Activated CD4-positive, alpha-beta T cell treated with anti-CD3 and anti-CD28 coated beads, Interleukin-2, amount 50 U/mL, for 24 hours (primary cell): ENCODE measurements at places on chromosomes 11 and 22.

- DNase-seq = no peak
These were observed 22.4 kb upstream of the LRRC10B start for GRCh38 chr11:61486011-61486620.

GRCh38 chr11:43576803-43577521, 103.6 kb upstream of the HSD17B12 start:
- DNase-seq = no peak

DNA sequence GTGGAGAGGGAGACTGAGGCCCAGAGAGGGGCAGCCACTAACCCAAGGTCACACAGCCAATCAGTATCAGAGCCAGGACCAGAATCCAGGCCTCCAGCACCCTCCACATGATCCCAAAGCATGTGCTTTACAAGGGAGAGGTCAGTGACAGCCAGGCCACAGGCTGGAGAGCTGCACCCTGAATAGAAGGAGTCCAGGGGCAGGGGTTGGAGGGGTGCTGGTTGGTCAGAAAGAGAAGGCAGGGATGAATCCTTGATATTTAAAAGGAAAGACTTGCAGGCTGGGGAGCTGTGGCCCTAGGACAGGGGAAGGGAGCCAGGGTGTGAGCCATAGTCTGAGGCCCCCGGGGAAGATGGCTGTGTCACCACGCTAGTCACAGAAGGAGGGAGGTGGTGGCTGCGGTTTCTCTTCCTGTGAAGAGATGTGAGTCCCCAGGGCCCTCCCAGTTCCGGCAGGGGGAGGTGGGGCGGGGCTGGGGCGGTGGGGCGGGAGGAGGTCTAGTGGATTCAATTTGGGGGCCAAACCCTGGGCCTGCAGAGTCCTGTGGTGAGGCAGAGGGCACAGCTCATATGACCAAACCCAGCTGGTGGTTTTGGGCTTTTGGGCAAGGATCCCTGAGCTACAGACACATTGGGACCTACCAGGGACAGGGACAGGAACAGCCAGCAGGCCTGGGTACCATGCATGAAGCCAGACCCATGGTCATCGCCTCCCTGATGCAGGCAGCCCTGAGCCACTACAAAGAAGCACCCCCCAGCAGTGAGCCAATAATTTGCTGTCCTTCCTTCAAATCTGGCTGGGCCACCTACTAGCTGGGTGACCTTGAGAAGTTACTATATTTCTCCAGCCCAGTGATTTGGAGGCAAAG, 14.0 kb downstream of the RAC2 start:
- DNase-seq = peak; percentile 75

GRCh38 chr22:26481694-26482093, 1.9 kb downstream of the HPS4 start:
- DNase-seq = no peak

- DNase-seq = peak; percentile 77
These were observed 18.5 kb upstream of the CBX7 start for GRCh38 chr22:39170825-39171622.

GRCh38 chr11:130454491-130455252, 6.2 kb downstream of the ADAMTS15 start:
- DNase-seq = no peak

DNA sequence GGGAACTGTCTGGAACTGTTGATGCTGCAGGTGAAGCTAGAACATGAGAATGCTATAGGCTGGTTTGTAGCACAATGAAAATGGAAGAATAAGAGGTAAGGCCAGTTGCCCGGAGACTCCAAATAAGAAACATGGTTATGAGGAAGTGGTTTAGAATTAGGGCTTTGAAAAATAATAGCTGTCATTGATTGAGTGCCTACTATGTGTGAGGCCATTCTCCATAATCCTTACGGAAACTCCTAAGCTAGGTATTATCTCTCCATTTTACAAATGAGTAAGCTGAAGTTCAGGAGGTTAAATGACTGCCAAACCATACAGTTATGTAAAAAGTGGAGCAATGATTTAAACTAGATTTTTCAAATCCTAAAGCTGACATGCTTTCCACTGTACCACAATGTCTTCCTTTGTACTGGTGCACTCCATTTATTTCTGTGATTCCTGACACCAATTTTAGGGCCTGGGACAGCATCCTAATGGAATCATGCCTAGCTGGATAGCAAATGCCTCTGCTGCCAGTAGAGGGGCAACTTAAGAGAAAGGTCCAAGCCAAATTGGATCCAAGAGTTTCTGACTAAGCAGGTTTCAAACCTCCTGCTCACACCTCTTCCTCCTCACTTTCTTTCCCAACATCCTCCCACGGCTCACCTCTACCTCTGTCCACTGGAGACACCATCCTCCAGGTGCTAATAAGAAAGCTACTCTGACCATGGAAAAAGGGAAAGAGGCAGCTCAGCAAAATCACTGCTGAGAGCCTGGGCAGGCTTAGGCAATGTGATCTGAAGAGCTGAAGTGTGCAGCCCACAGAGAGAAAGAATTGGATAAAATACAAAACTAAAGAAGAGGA, 46.9 kb upstream of the PICALM start:
- no peak for DNase-seq

GRCh38 chr11:36292311-36292722, 3.1 kb upstream of the COMMD9 start:
- DNase-seq = no peak

- DNase-seq = no peak
These were observed 52.9 kb downstream of the GAB4 start for GRCh38 chr22:16955081-16955480.

- no peak for DNase-seq
These were observed 53.4 kb downstream of the ARHGAP42 start for GRCh38 chr11:100740440-100740839.

GRCh38 chr11:33694346-33695050, 6.1 kb downstream of the C11orf91 start:
- DNase-seq = no peak

DNA sequence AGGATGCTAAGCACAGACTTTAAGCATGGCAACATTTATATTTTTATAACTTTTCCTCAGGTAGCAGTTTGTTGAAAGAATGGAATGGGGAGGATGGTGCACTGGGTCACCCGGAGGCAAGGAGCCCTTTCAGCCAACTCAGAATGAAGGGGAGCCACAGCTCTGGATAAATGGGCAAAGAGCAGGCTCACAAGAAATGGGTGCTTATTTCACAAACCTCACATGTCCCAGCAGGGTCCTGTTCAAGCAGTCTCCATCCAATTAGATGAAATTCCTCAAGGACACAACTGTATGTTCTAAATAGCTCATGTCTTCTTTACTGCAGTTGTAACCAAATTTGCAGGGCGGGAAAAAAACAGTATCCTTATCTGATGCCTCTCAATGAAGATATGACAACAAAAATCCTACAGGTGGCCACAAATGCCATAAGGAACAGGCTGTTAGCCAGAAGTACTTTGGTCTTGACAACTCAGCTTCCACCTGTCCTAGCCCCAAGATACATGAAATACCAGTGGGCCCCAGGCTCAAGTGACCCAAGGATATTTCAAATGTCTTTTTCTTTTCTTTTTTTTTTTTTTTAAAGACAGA, 48.2 kb downstream of the MAPK1 start:
- no peak for DNase-seq

GRCh38 chr11:8839306-8839956, 71.6 kb upstream of the AKIP1 start:
- DNase-seq = no peak

DNA sequence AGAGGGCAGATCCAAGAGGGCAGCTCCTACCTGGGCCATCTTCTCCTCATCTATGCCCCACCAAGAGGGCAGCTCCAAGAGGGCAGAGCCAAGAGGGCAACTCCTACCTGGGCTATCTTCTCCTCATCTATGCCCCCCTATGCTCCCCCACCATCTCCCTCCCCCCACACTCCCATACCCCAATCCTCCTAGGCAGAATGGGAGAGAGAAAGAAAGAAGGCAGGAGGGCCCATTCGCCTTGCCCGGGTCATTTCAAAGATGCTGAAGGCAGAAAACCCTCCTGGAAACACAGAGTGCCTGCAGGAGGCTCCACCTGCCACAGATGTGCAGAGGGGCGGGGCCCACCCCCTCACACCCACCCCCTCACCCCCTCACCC, 78.5 kb downstream of the BUD13 start:
- DNase-seq = no peak

DNA sequence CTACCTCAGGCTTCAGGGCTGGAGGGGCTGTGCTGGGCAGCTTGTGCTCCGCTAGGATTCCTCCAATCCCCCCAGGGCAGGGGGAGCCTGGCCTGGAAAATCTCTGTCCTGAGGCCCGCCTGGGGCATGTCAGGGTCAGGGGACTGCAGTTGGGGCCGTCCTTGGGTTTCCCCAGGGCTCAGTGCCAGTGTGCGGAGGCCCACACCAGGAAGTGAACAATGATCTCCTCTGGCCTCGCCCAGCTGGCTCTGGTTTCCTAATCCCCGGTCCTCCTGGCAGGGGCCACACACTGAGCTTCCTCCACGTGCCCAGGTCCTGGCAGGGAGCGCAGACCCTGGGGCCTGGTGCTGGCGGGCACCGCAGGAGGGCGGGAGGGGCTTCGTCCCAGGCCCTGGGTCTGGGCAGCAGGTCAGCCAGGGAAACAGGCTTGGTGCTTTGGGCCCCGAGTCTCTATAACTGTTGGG, 1.4 kb upstream of the MUC2 start:
- DNase-seq = no peak

DNA sequence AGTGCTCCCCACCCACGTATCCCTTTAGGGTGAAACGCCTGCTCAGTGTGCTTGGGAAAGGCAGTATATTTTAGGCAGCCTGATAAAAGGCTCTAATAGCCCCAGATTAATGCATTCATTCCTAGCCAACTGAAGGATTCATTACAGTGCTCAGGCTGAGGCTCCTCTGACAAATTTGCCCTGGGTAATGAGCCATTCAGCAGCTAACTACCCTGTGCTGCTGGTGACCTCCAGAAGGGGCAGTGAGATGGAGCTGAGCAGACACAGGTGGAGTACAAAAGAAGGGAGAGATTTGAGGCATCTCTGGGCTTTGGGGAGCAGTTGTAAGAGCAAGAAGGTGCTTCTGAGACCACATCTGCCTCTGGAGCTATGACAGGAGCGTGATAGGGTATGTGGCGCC, 817.0 kb downstream of the NTM start:
- no peak for DNase-seq

DNA sequence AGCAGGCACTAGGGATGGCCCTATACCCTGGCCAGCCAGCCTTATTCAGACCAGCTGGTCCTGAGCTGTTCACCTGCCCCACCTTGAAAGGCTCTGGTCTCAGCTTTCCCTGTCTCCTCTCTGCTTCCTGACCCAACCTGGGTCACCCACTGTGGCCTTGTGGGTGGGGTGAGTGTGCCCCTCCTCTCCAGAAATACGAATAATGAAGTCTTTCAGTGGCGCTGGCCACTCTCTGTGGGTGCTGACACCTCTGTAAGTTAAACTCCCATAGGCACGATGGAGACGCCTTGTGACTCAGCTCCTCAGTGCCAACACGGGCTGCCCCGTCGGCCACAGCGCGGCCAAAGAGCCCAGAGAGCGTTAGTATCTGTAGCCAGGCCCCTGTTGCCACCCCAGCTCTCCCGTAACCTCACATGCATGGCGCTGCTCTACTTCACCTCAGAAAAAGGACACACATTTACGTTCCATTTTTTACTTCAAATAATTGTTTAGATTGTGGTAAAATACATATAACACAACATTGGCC, 74.6 kb upstream of the SEPTIN5 start:
- DNase-seq = no peak

DNA sequence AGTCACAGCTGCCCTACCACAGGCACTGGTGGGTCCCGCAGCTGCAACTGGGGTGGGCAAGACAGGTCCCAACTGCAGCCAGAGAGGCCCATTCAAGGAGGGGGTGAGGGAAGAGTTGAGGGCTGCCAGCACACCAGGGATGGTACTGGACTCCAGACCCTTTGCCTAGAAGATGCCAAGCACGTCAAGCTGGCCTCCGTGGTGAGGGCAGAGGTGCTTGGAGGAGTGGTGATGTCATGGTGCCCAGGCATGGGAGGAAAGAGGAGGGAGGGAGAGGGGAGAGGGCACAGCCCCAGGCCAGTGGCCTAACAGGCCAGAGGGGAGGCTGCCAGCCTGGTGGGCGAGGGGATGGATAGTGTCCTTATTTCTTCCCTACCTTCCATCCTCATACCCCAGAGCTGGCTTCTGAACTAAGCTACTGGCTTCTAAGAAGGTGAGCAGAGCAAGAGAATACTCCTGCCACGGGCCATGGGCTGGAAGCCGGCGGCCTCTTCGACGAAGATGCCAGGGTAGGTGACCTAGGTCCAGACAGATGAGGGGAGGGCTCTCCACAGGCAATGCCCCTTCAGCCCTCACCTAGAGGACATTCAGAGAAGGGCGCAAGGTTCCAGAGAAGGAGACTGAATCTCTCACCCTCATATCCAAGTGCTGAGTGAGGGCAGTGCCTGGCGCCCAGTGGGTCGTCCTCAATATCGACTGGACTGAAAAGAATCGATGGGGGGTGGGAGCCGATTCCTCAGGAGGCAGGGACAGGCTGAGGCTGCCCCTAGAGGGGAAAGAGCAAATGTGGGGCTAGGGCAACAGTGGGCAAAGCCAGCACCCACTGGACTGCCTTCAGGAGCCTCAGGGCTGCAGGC, 1.8 kb downstream of the SYT7 start:
- DNase-seq = no peak

DNA sequence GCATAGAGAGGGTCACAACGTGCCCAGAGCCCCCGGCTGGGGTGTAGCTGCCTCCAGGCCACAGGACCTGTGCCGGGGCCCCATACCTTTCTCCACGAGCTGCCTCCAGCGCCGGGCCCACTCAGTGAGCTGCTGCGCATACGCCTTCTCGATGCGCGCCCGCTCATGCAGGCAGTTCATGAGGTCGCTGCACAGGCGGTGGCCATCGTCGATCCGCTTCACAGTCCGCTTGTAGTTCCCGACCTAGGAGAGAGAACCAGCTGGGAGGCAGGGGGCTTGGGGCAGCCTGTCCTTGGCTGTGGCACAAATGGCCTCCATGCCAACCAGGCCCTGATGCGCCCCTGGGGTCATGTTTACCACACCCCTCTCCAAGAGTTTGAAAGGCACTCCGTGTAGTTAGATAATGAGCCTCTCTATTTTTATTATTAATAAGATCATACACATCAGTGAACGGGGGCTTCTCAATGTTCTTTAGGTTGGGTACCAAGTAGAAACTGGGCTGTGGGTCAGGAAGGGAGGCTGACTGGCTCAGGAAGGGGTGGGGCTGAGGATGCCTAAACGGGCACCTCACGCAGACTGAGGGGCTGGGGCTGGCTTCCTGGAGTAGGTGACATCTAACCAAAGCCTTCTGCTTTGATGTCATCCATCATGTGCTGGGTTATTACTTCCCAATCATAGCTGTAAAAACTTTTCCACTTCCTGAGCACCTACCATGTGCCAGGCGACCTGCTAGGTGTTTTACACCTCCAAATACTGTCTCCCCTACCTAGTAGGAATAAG, 36.5 kb upstream of the ARFGAP3 start:
- DNase-seq = no peak
